ENCODE measurements at places on chromosomes 4 and X.

GRCh38 chr4:139455126-139455538, 1.2 kb downstream of the RAB33B start:
- no peak for DNase-seq

- DNase-seq = no peak
Measured at GRCh38 chrX:15299941-15300851, 15.2 kb downstream of the ASB11 start.

DNA sequence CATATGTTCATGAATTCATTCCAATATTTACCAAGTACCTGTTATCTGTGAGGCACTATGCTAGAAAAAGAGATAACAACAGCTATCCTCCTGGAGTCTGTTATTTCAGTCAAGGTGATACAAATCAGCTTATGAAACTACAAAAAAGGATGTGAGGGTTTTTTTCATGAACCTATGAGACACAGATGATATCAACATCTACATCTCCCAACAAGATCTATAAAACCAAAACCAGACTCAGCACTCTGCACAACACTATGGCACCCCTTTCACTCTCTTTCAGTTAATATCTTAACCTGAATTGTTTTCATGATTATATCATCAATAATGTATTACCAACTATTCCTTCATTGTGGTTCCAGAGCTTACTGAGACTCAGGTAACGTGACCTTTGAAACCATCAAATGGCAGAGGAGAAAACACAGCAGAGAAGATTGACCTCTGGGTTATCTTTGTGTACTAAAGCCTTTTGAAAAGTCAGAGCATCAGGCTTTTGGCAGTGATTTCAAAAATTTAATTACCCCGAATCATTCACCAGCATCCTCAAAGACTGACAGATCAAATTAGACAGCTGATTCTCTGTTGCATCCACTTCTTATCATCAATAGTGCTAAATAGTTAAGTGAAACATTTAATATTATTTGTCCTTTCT, 244.6 kb upstream of the FTHL17 start:
- no peak for DNase-seq

- DNase-seq = no peak
Measured at GRCh38 chr4:143667461-143667860, 33.0 kb downstream of the FREM3 start.

GRCh38 chrX:3420316-3420715, 73.9 kb upstream of the MXRA5 start:
- DNase-seq = no peak

GRCh38 chr4:142326181-142326580, 519.9 kb downstream of the INPP4B start:
- no peak for DNase-seq

GRCh38 chrX:11464836-11465463, 171.7 kb downstream of the AMELX start:
- DNase-seq = no peak

DNA sequence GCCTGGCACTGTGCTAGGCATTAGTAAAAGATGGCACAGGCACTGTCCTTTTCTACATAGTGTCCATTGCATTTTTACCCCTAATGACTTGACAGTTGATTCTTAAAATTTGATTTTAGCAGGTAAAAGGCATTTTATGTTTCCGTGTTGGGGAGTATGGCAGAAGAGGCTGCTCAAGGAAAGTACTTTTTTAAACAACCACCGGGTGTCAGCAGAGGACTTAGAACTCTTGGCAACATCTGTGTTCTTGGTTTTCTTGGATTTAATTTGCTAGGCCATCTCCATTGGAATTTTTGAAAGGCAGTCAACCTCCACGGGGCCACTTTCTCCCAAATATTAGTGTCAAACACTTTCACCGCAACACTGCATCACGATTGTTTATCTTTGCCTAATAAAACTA, 102.9 kb downstream of the TSPAN7 start:
- no peak for DNase-seq

GRCh38 chr4:76703676-76704075, 194.3 kb downstream of the SOWAHB start:
- no peak for DNase-seq

- DNase-seq = no peak
Measured at GRCh38 chrX:21816136-21816535, 23.3 kb upstream of the MBTPS2 start.

- no peak for DNase-seq
Measured at GRCh38 chrX:45400027-45400779, 199.5 kb upstream of the DIPK2B start.

DNA sequence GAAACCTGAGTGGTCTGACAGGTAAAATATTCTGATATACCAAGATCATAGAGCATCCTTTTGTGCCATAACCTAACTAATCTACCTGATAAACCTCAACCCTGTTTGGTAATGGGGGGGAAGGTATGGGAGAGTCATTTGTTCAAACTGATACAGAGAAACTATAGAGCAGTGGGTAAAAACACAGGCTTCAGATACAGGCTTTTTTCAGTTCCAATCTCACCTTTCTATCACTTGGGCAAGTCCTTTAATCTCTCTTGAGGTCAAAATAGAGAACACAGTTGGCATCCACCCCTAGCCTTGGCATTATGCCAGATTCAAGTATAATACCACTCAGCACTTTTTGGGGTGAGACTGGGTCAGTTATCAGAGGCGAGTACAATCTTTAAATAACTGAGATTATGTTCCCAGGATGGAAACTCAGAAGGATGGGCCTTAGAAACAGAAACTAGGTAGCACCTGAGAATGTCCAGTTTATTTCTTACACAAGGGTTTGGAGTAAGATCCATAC, 880 bp upstream of the ETDC start:
- no peak for DNase-seq

GRCh38 chrX:108156934-108157466, 65.4 kb downstream of the ATG4A start:
- no peak for DNase-seq

DNA sequence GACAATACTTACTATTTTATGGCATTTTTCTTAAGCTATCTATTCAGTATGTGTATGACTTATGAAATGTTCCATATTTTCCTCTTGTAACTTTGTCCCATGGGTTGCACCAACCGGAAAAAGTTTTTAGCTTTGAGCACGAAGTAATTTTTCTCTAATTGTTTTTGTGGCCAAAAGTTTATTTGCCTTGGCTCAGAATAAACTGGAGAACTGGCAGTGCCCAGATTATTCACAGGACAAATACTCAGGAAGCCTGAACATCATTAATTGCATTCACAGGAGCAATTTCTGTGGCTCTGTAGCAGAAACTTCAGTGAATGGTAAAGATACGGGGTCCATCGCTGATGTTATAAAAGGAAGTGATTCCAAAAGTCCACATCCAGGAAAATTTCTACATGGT, 184.5 kb downstream of the ARHGAP10 start:
- no peak for DNase-seq

- peak; percentile 1 for DNase-seq
Measured at GRCh38 chrX:30577362-30577991, at the start of gene TASL. TSS of gene TASL (minus strand) at chrX:30577766. CDS start at chrX:30560355, 17,411 bp downstream.

- no peak for DNase-seq
Measured at GRCh38 chr4:175290401-175290800, 372.2 kb downstream of the ADAM29 start.

- no peak for DNase-seq
Measured at GRCh38 chrX:154082396-154083125, 15.0 kb downstream of the MECP2 start.

- no peak for DNase-seq
Measured at GRCh38 chr4:73676861-73677323, 56.7 kb upstream of the RASSF6 start.

GRCh38 chr4:159481936-159482335, 379.1 kb downstream of the RAPGEF2 start:
- no peak for DNase-seq

DNA sequence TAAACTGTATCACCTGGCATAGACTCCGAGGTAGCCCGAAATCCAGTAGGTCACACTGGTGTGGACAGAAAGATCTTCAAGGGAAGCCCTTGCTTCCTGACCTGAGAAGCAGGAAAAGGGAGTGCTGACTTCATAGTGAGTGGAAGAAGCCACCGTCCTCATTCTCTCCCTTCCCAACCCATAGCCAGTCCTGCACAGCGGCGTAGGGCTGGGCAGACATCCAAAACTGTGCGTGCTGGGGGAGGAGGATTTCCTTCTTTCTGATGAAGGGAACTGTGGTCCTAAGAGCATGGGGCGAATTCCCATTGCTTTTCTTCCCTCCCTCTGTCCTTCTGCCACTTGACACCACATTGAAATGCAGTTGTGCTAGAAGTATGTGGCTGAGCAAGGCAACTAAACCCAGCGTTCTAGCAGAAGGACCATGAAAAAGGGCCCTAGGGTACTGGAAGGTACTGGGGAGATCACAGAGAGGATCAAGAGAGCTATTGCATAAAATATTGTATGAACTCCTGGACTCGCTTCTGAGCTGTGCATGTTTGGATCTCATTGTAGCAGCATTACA, 66.9 kb downstream of the STOX2 start:
- no peak for DNase-seq

DNA sequence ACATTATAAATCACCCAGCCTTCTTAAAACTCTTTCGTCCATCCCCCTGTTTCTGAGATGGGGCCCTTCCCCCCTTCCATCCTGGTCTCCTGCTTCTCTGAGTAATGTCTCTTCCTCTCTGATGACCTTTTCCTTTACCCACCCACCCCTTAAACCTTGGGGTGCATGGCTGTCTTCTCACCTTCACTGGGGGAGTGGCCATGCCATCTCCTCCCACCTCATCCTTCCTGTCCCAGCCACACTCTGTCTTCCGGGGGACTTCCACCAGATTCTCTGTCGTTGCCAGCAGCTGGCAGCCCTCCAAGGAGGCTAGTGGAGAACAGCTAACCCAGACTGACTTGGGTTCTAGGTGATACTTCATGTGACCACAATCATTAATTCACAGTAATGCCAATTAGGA, 83.2 kb upstream of the SCML1 start:
- peak; percentile 1 for DNase-seq

DNA sequence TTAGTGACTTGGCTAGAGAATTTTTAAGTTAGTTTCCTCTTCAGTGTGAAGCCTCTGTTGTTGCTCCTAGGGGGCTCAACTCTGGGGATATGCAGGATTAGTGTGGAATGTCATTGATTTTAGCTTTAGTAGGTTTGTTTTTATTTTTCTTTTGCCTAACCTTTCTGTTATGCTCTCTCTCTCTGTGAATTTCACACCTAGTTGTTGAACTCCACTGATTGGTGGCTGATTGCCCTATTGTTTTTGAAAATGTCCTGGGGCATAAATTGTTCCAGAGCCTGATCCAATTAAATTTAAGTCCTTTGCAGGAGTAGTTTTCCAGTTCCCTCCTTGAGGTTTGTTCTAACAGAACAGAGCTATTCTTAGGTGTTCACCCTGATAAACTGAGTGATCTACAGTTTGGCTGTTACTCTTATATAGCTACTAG, 393.3 kb upstream of the CTSO start:
- DNase-seq = no peak

DNA sequence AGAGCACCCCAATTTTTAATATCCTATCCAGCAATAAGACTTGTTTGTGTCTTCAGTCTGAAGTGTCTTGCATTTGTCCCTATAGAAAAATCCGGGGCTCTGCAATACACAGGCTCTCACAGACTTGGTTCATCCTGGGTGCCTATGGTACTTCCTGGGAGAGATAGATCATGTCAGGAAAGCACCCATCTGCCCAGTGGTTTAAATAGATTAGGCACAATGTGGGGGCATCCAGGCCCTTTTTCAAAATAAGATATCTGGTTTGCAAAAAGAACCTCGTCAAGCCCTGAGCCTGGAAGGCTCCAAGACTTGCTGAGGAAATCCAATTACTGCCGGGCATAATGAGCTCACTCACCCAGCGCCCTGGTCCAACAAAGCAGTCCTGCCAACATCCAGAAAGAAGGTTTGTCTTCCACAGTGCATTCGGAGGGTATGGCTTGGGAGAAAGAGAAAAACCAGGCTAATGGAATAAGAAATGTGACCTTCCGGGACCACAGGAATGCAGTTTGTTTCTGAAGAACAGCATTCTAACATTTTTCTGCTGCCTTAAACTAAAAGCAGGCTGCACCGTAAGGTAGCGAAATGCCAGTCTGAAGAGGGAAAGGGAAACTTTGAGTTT, 11.6 kb downstream of the JAKMIP1 start:
- no peak for DNase-seq

DNA sequence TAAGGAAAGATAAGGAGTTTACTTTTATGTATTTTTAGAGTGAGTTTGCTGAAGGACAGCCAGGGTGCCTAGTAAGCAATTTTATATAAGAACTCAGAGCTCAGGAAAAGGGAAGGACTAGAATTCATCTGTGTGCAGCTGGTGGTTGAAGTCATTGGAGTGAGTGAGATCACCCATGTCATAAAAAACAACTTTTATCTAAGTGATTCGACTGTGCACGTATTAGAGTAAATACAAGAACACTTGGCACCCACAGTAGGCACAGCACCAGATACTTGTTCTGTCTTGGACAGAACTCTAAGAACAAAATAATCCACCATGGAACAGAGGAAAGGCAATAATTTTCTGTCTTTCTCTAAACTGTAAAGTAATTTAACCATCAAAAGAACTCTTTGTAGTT, 31.6 kb downstream of the SYNPO2 start:
- no peak for DNase-seq

- DNase-seq = no peak
Measured at GRCh38 chrX:37425370-37425769, 76.2 kb downstream of the PRRG1 start.

DNA sequence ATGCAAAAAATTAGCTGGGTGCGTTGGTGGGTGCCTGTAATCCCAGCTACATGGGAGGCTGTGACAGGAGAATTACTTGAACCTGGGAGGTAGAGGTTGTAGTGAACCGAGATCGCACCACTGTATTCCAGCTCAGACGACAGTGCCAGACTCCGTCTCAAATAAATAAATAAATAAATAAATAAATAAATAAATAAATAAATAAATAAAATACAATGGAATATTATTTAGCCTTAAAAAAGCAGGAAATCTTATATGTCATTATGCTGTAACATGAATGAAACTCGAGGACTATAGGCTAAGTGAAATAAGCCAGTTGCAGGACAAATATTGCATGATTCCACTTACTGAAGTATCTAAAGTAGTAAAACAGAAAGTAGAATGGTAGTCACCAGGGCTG, 42.5 kb downstream of the RBM41 start:
- DNase-seq = no peak

GRCh38 chr4:123919576-123920098, 523.0 kb downstream of the SPRY1 start:
- no peak for DNase-seq

- no peak for DNase-seq
Measured at GRCh38 chr4:111213531-111213930, 590.7 kb upstream of the PITX2 start.

- no peak for DNase-seq
Measured at GRCh38 chr4:145644699-145645098, 25.5 kb downstream of the MMAA start.

GRCh38 chr4:123469245-123469644, 72.7 kb downstream of the SPRY1 start:
- no peak for DNase-seq

GRCh38 chr4:10144479-10144878, 27.9 kb upstream of the WDR1 start:
- DNase-seq = no peak

Data from CD8-positive, alpha-beta T cell (primary cell).